Neural crest cell (in vitro differentiated cells): ENCODE measurements at places on chromosomes 7 and 10. TPM values are rescaled to one million over a fixed set of nuclear protein-coding genes. Genes with fewer than 3 reads are reported as not detected.

DNA sequence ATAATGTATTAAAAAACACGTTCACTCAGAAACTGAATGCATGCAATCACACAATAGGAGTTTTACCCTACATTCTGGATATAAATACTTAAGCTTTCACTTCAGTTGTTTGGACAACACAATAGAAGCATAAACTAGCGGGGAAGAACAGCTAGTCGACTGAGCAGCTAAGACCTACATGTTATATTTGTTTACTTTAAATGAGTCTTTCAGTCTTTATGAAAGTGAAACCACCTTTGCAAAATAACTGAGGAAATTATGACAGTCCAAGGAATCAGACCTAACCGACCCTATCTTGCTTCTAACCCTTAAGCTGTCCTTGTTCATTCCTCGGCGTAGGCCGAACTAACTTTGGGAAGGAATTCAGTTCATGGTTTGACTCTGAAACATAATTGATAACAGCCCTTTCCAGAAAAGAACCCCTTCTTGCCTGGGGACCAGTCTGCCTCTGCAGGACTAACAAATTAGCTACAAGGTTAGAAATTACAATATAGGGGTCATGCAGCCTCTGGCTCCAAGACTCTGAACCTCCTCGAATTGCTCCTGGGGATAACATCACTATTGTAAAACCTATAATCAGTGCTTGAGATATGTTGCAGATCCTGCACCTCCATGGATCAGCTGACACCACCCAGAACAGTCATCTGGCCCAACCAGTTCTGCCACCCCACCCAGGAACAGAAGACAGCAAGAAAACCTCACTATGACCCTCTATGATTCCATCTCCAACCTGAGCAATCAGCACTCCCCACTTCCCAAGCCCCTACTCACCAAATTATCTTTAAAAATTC, 185.1 kb upstream of the KLF6 start:
- no peaks in the 10 kb centered on the region for H3K36me3 ChIP-seq
- no peaks in the 10 kb centered on the region for H3K27me3 ChIP-seq
- H3K4me1 ChIP-seq, result peaks cover 22% of the 10 kb centered on the region
- no peak overlapping the region for H3K27ac ChIP-seq
- no peak for DNase-seq
- H3K4me3 ChIP-seq, result no peak overlapping the region

DNA sequence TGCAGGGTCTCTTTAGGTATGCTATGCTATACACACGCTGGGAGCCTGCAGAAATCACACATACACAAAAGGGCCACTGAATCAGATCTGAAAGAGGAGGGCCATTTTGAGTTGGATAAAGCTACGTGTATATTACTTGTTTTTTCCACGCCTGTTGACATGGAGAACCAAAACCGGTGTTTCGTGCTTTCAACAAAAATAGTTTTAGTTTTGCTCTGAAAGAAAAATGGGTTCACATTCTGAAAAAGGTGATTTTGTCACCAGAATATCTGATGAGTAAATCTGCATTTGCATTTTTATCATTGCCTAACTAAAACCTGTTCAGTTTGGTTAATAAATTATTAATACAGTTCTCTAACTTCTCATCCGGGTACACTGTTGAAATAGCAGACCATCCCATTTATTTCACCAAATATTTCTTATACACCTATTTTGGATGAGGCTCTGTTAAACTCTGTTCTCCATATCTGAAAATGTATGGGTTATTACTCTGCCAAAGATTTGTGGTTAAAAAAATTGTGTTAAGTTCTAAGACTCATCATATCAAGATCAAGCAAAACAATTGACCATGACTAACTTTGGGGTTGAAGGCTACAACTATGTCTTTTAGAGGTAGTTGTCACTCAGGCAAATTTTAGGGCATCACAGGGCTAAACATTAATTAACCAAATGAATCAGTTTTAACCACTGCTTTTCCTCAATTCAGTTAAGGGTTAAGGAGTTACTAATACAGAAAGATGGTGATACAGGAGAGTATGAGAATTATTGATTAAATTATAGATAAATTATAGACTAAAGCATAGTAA, 101.2 kb upstream of the RPA3 start:
- peaks cover 7% of the 10 kb centered on the region for H3K36me3 ChIP-seq
- no peak for DNase-seq
- H3K4me3 ChIP-seq, result no peak overlapping the region
- no peaks in the 10 kb centered on the region for H3K27me3 ChIP-seq
- H3K27ac ChIP-seq, result no peak overlapping the region

DNA sequence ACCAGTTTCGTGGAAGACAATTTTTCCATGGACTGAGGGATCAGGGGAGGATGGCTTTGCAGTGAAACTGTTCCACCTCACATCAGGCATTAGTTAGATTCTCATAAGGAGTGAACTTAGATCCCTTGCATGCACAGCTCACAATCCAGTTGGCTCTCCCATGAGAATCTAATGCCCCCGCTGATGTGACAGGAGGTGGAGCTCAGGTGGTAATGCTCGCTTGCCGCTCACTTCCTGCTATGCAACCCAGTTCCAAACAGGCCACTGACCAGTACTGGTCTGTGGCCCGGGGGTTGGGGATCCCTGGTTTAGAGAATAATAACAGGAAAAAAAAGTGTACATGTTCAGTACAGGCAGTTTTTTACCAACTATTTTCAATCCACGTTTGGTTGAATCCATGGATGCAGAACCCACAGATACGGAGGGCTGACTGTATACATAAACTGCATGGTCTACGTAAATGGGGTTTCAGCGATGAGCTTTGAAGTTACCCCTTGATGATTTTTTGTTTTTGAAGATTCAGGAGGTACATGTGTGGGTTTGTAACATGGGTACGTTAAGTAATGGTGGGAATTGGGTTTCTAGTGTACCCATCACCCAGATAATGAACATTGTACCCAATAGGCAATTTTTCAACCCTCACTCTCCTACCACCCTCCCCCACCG, 24.5 kb downstream of the OGDH start:
- no peaks in the 10 kb centered on the region for H3K4me1 ChIP-seq
- H3K36me3 ChIP-seq, result peaks cover 2% of the 10 kb centered on the region
- H3K27ac ChIP-seq, result no peak overlapping the region

DNA sequence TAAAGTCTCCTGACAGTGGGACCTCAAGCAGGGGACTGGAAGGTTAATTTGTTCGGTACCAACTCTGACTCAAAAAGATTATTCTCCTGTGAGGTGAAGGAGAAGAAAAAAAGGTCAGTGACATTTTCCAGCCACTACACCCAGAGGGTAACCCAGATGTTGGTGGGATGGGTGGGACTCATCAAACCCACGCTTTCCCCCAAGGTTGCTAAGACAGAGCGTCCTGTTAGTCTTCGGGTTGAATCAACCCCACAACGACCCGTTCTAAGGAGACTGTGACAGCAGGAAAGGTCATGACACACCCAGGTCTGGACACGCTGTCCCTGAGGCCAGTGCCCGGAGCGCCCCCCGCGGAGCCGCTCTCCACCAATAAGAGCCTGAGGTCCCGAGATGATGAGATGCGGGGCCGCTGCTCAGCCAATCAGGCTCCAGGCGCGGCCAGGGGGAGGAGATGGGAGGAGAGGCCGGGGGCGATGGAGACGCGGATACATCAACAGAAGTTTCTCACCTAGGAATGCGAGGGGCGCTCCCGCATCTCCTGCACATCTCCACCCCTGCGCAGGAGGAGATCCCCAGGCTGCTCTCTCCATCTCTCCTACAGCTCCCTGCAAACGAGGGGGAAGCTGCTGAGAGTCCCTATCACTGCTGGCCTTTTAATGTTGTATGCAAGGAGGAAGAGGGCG, at the start of gene WNT16:
WNT16 (plus strand) TSS at position 493 of the 683 bp plus-strand sequence. CDS start 293 bp downstream, outside the sequence.
- DNase-seq, result no peak

GRCh38 chr7:85065306-85065705, 121.5 kb downstream of the SEMA3D start:
- no peak for DNase-seq
- H3K4me3 ChIP-seq, result no peak overlapping the region
- no peak overlapping the region for H3K27ac ChIP-seq

- H3K4me1 ChIP-seq, result no peaks in the 10 kb centered on the region
- H3K27me3 ChIP-seq, result no peaks in the 10 kb centered on the region
- no peak overlapping the region for H3K4me3 ChIP-seq
Measured at GRCh38 chr10:51367127-51367526, 292.8 kb downstream of the PRKG1 start.

GRCh38 chr7:64463636-64464375, 99.1 kb downstream of the ZNF680 start:
- no peaks in the 10 kb centered on the region for H3K4me1 ChIP-seq
- no peak overlapping the region for H3K4me3 ChIP-seq
- no peaks in the 10 kb centered on the region for H3K27me3 ChIP-seq
- DNase-seq, result no peak
- H3K27ac ChIP-seq, result no peak overlapping the region

GRCh38 chr10:124320778-124321432, 97.8 kb downstream of the OAT start:
- H3K27me3 ChIP-seq, result peaks cover 2% of the 10 kb centered on the region
- H3K4me1 ChIP-seq, result no peaks in the 10 kb centered on the region
- DNase-seq, result no peak
- H3K36me3 ChIP-seq, result no peaks in the 10 kb centered on the region
- H3K4me3 ChIP-seq, result no peak overlapping the region

- peaks cover 12% of the 10 kb centered on the region for H3K27me3 ChIP-seq
- H3K4me3 ChIP-seq, result no peak overlapping the region
- H3K36me3 ChIP-seq, result no peaks in the 10 kb centered on the region
- DNase-seq, result no peak
- no peaks in the 10 kb centered on the region for H3K4me1 ChIP-seq
Measured at GRCh38 chr10:118937226-118937625, 92.3 kb upstream of the NANOS1 start.

ZNF736 gene
- total RNA-seq, result not detected in 2 replicates

SPDYE1 gene
- not detected in 2 replicates for total RNA-seq
